ENCODE measurements at places on chromosomes 5 and 9.

- DNase-seq = no peak
Measured at GRCh38 chr5:132526974-132527564, 16.3 kb downstream of the IL5 start.

- DNase-seq = no peak
Measured at GRCh38 chr5:140196115-140196814, 21.3 kb downstream of the CYSTM1 start.

DNA sequence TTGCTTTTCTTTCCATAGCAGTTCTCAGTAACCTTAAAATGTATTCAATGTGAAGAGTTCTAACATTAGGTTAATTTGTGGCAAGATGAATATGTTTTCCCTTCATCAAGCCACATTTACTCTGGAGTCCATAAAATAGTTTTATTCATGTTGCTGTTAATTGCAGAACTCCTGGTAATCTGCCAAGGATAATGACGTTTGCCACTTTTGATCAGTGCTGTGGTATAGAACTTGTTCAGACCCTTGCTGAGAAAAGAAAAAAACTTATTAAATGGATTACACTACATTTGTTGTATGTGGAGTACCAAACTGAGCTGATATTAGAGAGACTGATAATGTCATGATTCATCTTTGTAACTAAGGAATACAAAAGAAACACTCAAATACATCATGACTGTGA lies 212.4 kb upstream of the DMAC1 start:
- no peak for DNase-seq

DNA sequence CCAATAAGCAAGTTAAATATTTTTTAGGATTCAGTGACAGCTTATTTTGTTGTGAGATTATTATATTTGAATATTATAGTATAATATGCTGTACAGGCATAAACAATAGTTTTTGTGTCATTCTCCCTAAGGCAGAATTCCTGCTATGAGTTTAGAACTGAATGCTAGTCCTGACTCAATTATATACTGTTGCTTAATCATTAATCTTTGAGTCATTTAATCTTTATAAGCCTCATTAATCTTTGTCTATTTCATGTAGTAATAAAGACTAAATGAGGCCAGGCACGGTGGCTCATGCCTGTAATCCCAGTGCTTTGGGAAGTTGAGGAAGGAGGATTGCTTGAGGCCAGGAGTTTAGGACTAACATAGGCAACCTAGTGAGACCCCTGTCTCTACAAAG lies 3.6 kb upstream of the DCP2 start:
- no peak for DNase-seq

GRCh38 chr5:135076801-135077200 lies 42.8 kb upstream of the PITX1 start:
- DNase-seq = no peak

DNA sequence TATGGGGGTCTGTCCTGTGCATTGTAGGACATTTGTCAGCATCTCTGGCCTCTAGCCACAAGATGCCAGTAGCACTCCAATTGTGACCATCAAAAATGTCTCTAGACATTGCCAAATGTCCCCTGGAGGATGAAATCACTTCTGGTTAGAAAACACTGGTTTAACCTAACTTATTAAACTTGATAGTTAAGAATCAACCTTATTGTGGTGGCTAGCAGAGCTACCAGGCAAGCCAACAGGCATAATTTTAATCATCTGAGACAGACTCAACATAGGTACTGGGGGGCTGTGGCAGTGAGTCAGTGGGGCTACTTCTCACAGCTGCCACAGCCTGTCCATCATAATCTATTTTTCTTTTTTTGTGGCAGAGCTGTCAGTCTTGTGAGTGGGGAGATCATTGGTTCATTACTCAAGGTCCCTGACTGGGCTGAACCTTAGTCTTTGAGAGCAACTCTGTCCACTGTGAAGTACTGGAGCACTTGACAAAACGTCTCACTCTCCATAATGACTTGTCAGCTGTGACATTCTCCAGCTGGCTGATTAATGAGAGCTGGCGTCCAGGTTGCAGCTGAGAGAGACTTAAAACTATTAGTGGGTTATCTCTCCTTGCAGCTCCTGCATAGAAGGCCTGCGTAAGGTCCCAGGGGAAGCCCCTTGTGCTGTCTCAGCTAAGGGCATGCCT lies 107.9 kb downstream of the DCP2 start:
- DNase-seq = no peak

- DNase-seq = no peak
Measured at GRCh38 chr5:68875351-68875750, 218.5 kb upstream of the SLC30A5 start.

DNA sequence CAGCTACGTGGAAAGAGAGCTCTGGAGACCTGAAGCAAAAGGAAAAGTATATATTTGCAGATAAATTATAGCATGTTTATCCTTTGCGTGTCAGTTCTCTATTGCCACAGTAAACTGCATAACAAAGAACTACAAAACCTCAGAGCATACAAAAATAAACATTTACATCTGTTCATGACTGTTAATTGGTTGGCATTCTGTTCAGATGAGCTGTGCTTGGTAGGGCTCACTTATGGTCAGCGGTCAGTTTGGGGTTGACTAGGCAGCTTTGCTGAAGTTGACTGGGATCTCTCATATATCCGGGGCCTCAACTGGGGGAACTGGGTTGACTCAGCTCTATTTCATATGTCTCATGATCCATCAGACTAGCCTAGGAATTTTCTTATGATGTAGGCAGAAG lies 257.7 kb downstream of the TLE1 start:
- DNase-seq = peak; percentile 48

GRCh38 chr5:56264417-56265025 lies 31.4 kb upstream of the ANKRD55 start:
- peak; percentile 54 for DNase-seq

GRCh38 chr5:150511578-150512367 lies 3.8 kb downstream of the NDST1 start:
- DNase-seq = no peak

- DNase-seq = no peak
Measured at GRCh38 chr9:135290086-135290485, 189.5 kb upstream of the PPP1R26 start.

- DNase-seq = no peak
Measured at GRCh38 chr5:151555760-151556576, 35.2 kb downstream of the FAT2 start.

- DNase-seq = no peak
Measured at GRCh38 chr9:96022445-96023051, 147.1 kb downstream of the ERCC6L2 start.

Data from HTR-8/SVneo (cell line).